ENCODE measurements at places on chromosomes 2 and 18.

DNA sequence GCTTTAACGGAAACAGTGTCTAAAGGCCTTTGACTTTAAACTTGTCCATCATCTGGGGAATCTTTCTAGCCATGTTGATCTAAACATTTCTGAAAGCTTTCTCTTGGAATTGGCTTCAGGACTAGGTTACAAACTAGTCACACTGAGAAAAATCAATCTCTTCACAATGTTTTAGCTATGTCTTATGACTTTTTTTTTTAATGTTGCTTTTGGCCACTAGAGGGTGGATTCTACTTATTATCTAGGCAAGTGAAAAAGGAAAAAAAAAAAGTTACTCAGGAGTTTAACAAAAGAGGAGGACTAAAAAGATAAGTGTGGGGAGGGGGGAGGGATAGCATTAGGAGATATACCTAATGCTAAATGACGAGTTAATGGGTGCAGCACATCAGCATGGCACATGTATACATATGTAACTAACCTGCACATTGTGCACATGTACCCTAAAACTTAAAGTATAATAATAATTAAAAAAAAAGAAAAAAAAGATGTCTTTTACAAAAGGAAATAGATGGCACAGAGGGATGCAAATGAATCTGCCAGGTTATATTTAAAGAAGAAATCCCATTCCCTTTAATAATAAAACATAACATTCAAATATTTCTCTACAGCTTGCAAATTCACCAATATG is 160.4 kb upstream of the PID1 start:
- DNase-seq, result peak; percentile 57

GRCh38 chr18:22783662-22784076 is 149.5 kb upstream of the RBBP8 start:
- DNase-seq, result no peak

GRCh38 chr2:121596221-121597080 is 52.8 kb downstream of the CLASP1 start:
- DNase-seq, result peak; percentile 68

DNA sequence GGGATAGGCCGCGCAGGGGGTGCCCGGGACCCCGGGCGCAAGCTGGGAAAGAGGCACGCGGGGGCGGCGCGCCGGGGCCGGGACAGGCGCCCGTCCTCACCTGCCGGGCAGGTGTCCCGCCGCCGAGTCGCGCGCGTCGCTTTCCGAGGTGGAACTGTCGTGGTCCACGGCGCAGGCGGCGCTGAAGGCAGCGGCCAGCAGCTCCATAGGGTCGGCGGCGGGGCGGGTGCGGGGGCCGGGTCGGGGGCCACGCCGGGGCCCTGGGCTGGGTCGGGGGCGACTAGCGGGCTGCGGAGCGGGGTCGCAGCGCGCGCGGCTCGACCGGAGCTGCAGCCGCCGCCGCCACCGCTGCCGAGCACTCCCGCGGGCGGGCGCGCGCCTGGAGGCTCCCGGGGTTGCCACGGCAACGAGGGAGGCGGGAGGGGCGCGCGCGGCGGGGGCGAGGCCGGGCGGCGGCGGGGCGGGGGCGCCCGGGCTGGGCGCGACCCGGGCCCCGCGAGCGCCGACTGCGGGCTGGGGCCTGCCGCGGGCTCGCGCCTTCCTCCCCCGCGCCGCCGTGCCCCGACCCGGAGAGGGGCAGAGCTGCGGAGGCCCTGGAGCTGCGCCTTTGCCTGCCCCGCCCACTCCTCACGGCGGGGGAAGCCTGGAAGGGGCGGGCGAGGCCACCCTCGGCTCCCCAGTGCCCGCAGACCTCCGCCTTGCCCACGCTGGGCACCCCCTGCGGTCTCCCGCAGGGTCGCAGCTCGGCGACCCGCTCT is 57.9 kb downstream of the SNORC start:
- DNase-seq, result no peak

GRCh38 chr2:207037896-207038295 is 98.6 kb downstream of the CPO start:
- DNase-seq, result peak; percentile 65

- DNase-seq, result peak; percentile 35
These were observed 468.4 kb downstream of the MBD2 start for GRCh38 chr18:53755914-53756609.

- peak; percentile 18 for DNase-seq
These were observed 48.5 kb upstream of the ASPRV1 start for GRCh38 chr2:70009762-70010575.

DNA sequence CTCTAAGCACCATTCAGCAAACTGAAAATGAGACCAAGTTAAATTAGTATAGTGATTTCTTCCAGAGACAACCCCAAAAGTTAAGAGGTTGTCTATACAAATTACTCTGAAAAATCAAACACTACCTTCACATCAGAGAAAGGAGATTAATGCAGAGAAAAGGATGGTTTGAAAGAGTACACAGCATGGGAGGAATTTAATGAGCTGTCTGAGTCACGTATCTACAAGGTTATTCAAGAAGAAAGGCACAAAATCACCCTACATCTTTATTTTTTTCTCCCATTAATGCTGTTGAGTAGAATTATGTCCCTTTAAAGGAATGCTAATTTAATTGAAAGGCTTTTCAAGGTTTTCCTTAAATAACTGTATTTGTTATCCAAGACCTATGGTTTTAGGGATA is 41.1 kb downstream of the LANCL1 start:
- DNase-seq, result no peak

DNA sequence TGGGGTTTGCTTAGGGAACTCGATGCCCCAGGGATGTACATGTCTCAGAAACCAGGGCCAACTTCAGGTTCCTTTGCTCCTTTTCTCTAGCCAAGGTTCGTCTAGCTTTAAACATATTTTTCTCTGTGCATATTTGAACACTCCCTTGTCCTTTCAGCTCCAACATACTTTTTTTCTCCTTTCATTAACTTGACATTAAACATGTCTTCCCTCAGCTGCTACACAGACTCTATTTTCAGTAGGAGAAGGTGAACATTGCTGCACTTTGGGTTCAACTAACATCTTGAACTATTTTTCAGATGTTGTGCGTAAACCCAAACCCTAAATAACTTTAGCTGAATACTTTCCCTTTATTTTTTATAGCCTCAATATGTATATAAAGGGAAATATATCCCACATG is 212.9 kb downstream of the MTX2 start:
- no peak for DNase-seq

DNA sequence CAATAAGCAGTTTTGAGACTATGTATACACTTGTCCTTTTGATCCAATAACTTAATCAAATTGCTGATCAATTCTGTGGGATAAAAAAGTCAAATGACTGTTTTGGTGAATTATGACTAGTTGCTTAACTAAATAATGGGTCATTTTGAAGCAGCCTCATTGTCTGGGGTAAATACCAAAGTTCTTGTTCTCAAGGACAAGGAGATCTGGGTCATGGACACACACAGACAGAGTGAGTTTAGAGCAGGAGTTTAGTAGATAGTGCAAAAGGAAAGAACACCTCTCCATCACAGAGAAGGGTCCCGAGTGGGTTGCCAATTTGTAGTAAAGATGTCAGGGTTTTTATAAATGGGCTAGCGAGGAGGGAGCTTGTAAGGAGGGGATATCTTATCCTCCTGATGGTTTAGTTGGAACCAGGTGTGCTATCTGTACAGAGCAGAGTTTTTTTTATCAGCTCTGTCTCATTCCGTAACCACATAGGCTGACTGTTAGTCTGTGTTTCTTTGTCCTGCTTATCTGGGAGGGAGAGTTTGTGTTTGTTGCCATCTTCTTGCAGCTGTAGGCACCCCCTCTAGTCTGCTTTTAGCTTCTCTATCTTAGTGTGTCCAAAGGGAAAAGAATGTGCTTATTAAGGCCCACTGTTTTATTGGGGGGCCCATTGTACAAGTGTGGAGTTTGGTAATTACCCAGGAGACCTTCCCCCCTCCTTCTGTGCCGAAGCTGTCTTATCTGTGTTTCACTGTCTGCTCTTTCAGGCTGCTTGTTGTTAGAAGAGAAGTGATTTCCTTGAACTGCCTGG is 48.7 kb upstream of the C1GALT1C1L start:
- no peak for DNase-seq

GRCh38 chr2:70499253-70499652 is 54.4 kb downstream of the TGFA start:
- DNase-seq, result no peak

- peak; percentile 36 for DNase-seq
These were observed 25.9 kb upstream of the LCLAT1 start for GRCh38 chr2:30421026-30421603.

GRCh38 chr2:64859312-64860212 is 129.6 kb upstream of the SLC1A4 start:
- peak; percentile 91 for DNase-seq

GRCh38 chr2:173136599-173136998 is 61.0 kb downstream of the MAP3K20 start:
- DNase-seq, result no peak

- no peak for DNase-seq
These were observed 90.6 kb upstream of the ST6GAL2 start for GRCh38 chr2:106976548-106976947.

DNA sequence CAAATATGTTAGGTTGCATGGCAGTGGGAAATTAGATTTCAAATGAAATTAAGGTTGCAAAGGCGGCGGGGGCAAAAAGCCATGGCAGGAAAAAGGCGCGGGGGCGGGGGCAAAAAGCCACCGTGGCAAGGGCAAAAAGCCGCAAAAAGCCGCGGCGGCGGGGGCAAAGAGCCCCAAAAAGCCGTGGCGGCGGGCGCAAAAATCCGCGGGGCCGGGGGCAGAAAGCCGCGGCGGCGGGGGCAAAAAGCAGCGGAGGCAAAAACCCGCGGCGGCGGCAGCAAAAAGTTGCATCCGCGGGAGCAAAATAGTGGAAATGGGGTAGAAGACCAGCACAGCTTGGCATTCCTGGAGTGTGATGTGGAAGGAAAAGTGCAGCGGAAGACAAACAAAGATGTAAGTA is 417.1 kb downstream of the ANKRD30B start:
- DNase-seq, result no peak

GRCh38 chr2:12271589-12271984 is 445.1 kb upstream of the TRIB2 start:
- no peak for DNase-seq

DNA sequence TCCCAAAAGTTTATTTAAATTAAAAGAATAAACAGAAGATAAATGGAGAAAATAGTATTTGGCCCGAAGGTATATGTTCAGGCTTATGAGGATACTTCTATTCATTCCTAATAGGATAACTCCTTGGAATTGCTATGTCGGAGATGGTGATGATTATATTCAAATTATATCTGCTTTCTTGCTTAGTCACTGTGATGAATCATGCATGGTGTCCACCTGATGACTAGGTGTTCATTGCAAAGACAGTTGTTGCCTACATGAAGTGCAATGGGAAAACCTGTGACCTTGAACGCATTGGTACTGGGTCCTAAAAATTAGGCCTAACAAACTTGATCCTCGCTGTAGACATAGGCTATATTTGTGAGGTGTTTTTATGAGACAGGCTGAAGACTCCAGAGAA is 617.3 kb upstream of the ZEB2 start:
- DNase-seq, result no peak

DNA sequence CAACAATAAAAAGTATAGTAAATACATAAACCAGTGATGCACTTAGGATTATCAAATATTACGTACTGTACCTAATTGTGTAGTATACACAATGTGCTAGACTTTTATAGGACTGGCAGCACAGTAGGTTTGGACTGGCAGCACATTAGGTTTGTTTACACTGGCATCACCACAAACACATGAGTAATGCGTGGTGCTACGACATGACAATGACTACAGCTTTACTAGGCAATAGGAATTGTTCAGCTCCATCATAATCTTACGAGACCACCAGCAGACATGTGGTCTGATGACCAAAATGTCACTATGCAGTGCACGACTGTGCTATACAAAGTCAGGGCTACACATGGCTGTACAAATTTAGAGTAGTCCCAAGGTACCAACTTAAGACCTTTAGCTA is 2.3 kb downstream of the MBOAT2 start:
- DNase-seq, result no peak

DNA sequence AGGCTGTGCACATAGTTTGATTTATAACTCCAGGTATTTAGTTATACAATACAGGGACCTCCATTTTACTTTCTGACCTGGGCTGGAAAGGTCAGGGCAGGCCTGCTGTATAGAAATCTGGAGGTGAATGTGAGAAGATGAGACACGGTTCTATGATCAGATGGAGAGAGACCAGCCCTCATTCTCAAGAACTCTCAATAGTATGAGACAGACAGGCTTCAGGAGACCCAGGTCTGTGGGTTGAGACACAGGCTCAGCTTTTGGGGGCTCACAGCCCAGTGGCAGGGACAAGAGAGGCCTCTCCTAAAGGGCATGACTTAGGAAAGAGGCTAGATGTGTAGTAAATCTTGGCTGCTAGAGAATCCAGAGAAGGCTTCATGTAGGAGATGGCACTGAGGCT is 719 bp upstream of the ATP6V1B1 start:
- no peak for DNase-seq

DNA sequence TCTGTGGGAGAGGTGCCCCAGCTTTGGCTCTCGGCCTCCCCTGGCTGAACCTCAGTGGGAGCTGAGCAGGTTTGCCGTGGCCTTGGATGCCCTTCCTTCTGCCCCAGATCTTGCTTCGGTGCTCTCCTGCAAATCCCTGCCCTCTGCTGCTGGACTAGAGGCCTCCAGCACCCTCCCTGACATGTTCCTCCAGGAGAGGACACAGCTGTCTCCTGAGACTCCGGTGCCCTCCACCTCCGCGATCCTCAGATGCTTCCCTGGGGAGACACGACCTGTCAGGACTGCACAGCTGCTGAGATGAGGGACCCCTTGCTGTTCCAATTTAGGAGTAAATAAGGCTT is 7.3 kb upstream of the NT5DC4 start:
- DNase-seq, result no peak

DNA sequence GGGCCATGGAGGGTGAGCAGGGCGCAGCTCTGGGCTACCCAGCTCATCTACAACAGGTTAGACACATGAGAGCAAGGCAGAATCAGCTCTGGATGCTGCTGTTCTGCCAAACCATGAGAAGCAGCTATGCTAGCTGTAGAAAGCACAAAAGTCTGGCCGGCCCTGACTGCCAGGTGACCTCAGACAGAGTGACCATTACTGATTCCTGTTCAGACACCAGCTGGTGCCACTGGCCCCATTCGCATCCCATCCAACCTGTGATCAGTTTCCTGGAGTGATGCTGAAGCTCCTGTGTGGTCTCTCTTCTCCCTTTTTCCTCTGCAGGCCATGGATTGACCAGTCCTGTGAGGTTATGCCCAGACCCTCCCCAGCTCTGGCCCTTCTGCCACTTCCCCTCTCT is 14.3 kb downstream of the RBMS1 start:
- no peak for DNase-seq

- no peak for DNase-seq
These were observed 45.3 kb downstream of the SP110 start for GRCh38 chr2:230174466-230174865.

- peak; percentile 71 for DNase-seq
These were observed 11.0 kb upstream of the ALPK2 start for GRCh38 chr18:58639751-58640427.

GRCh38 chr2:62415019-62415431 is 91.0 kb downstream of the TMEM17 start:
- no peak for DNase-seq

All from fibroblast of skin of right biceps (primary cell).